ENCODE measurements at places on chromosomes 11 and 22.

GRCh38 chr11:105000797-105001196 lies 22.2 kb downstream of the CASP5 start:
- DNase-seq = no peak

DNA sequence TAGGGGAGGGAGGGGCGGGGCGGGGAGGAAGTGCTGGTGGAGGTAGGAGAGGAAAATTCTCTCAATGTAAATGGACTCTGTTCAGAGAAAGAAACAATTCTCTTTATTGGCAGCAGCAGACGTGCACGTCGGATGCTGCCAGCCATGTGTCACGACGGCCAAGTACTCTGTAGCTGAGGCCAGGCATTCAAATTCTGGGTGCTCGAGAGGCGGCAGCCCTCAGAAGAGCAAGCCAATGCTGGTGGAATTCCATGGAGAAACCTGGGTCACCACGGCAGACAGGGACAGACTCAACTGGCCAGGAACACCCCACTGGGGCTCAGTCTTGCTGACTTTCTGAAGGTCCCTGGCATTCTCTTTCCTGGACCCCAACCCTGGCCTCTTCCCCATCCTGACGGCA lies 90.8 kb downstream of the ABTB2 start:
- no peak for DNase-seq

DNA sequence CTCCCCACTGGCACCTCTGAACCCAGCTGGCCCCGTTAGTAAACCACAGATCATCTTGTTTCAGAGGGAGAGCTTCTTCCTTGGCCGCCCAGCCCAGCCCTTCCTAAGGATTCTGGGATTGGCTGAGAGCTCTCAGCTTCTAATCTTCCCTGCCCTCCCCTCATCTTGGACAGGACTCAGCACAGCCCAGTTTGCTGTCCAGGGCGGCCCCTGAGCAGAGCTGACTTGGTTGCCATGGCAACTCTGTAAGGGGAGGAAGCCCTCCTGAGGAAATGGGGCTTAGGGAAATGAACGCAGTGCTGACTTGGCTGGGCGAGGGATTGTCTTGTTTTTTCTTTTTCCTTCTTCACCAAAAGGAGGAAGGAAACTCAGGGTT lies 4.6 kb downstream of the APOL4 start:
- DNase-seq = no peak

- DNase-seq = no peak
Observed at GRCh38 chr11:73223998-73224730, 6.1 kb downstream of the P2RY2 start.

DNA sequence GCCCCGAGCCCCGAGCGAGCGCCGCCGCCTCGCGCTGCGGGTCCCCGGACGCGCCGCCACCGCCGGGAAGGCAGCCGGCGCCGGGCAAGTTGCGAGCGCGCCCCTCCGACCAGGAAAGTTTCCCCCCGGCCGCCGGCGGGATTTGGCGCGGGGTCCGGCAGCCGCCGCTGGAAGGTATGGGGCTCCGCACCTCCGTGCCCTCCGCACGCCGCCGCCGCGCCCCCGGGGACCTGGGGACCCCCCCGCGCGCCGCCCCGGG lies 281 bp downstream of the TSPAN18 start:
- DNase-seq = no peak

- no peak for DNase-seq
Observed at GRCh38 chr11:64297699-64298358, 2.3 kb upstream of the CATSPERZ start.

- no peak for DNase-seq
Observed at GRCh38 chr11:133497477-133498140, 34.7 kb downstream of the OPCML start.

DNA sequence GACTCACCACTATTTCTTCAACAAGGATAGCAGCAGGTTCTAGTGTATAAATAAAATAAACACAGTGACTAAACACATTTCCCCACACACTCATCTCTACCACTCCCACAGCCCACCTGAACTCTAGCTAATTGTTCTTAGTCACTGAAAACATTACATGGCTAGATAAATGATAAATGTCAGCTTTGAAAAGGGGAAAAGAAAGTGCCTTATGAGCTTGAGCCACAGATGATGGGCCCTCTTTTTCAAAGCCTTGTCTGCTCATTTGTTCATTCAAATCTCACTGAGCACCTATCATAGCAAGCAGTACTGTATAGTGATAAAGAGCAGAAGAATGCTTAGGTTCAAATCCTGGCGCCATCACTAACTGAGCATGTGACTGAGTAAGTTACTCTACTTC lies 58.3 kb downstream of the SIK3 start:
- no peak for DNase-seq

DNA sequence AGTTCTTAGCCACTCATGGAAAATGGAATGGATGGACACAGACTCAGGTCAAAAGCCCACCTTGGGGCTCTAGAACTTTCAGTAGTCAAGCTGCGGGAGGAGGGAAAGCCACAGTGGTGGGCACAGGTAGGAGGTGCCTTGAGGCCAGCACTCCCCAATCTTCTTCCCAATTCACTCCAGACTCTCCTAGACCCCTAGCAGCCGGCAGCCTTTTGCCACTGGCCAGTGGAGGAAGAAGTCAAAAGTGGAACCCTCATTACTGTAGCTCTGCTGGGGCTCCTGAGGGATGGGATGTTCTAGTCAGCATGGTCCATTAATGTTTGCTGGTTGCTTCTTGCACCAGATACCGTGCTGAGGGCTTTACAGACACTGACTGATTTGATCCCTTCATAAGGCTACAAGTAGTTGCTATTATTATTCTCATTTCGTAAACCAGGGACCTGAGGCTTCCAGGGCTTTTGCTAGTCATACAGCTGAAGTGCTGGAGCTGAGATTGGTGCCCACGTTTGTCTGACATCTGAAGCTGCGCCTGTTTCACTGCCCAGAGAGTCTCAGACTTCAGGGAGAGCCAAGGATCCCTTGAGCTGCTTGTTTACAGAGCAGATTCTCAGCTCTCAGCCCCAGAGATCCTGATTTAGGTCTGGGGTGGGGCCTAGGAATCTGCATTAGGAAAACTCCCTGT lies 1.1 kb downstream of the UCP3 start:
- no peak for DNase-seq

- DNase-seq = no peak
Observed at GRCh38 chr11:125108469-125108868, 3.0 kb downstream of the TMEM218 start.

DNA sequence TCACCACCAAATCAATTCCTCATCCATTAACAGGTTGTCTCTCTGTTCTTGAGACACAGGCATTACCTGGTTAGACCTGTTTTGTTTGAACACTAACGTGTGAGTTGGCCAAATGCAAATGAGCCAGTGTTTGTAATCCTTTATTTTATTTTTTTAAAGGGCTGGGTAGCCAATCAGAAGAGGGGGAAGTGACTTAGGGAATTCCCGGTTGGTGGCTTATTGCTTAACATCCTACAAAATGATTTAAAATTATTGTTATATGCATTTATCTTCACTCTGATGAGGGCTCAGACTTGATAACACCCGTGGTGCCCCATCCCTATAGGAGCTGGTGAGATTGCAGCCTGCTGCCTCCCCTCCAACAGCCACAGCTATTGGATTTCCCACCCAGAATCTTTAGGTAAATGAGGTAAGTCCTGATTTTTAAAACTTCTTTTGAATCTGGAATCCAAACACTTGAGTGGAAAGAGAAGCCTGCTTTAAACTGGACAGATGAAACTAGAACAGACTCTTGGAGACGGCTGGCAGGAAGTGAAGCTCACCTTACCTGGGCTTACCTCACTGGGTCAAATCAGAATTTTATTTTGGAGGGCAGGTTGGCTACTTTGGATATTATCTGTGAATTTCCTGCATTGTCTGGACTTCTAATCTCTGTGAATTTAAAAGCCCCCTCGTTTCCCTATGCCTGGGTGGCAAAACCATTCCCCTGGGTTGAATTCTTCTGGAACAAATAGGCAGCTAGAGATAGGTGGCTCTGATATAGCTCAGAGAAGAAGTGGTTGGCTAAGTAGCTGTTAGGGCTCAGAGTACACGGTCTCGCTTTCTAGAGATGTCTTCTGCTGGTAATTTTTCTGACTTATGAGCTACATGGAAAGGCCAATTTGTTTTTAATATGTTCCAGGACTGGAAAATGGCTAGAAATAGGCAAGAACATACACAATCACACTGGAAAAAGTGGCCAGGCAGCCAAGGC lies at the start of gene EHF:
EHF (plus strand) TSS at position 274 of the 973 bp plus-strand sequence. CDS start 21,538 bp downstream, outside the sequence.
- DNase-seq = no peak

DNA sequence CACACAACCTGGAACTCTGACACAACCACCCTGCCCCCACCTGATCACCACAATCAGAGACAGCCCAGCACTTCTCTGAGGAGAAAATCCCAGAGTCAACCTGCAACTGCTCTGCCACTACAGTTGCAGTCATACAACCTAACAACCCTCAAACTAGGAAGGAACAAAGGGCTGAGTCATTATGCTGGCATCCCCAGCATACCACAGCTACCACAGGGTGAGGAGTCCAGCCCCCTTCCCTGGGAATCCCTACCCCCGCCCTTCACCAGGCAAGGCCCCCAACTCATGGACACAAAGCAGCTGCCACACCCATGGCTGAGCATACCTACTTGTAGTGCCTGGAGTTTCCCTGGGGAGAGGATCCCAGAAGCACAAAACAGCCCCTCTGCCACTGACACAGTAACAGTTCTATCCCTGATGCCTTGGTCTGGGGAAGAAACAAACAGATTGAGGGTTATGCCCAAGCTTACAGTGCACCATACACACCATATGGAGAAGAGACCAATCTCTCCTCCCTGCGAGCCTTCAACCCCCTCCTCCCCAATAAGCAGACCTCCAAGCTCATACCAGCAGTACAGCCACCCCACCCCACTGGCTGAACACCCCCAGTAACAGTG lies 68.5 kb upstream of the C11orf58 start:
- peak; percentile 37 for DNase-seq

- no peak for DNase-seq
Observed at GRCh38 chr11:85951428-85952107, 96.4 kb downstream of the CCDC83 start.

GRCh38 chr22:37067428-37067827 lies 15.9 kb downstream of the KCTD17 start:
- DNase-seq = no peak

DNA sequence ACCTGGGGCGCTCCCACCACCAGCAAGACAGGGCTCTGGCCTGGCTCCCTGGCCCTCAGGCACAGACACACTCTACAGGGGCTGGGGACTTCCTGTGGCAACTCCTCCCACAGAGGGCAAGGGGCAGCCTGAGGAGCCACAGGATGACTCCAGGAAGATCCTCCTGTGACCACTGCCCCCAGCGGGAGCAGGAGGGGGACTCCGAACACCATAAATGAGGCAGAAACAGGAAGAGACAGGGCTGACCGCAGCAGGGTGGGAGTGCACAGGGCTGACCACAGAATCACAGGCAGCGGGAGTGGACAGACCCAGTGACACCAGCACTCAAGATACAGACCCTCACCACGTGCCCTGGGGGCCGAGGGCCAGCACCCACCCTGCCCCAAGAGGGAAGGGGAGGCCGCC lies 10.8 kb downstream of the ARAP1 start:
- DNase-seq = no peak

DNA sequence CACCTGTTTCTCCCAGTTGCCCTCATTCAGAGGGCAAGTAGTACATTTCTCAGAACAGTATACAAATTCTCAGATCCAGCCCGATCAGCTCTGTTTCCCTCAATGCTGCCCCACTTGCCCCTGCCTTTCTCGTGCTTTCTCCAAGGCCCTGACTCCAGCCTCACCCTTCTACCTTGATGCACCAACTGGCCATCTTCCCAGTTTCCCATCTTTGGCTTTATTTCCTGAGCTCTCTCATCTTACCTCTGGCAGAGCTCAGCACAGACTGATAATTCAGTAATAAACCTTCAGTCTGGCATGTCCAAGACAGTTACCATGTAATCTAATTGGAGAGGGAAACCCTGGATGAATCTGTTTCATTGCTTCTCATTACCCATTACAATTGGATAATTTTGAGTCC lies 184.5 kb upstream of the ISX start:
- no peak for DNase-seq

DNA sequence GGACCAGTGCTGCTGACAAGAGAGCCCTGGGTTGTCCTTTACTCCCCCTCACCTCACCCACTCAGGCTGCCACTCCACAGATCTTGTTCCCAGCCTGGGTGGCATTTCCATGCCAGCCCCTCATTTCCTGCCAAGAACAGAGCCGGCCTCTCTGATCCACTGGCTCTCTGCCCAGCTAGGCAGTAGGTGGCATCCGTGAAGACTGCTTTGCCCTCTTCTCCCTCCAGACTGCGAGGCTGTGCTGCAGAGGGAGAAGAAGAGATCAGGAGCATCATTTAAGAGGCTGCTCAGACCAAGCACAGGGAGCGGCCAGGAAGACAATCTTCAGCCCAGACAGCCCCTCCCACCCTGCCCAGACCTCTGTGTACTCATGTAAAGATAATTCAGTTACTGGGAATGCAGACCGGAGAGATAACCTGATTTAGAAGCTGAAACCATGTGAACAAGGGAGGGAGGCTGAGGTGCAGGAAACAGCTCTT lies 126.9 kb upstream of the NCAM1 start:
- DNase-seq = no peak

GRCh38 chr11:11594162-11594561 lies 27.6 kb downstream of the GALNT18 start:
- DNase-seq = no peak

DNA sequence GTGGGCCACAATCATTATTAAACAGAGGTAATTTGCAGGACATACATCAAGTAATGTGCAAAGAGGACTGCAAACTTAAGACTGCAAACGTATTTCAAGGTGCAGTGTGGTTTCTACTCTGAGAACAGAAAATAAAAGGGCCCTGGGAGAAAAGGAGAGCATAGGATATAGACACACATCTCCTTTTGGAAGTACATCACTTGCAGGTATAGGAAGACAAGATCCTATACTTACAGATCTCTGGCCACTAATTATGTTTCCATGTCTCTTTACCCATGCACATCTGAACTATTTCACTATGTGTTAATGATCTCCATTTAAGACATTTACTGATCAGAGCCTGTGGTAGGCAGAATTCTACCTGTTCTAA lies 47.7 kb downstream of the PIWIL3 start:
- DNase-seq = no peak

DNA sequence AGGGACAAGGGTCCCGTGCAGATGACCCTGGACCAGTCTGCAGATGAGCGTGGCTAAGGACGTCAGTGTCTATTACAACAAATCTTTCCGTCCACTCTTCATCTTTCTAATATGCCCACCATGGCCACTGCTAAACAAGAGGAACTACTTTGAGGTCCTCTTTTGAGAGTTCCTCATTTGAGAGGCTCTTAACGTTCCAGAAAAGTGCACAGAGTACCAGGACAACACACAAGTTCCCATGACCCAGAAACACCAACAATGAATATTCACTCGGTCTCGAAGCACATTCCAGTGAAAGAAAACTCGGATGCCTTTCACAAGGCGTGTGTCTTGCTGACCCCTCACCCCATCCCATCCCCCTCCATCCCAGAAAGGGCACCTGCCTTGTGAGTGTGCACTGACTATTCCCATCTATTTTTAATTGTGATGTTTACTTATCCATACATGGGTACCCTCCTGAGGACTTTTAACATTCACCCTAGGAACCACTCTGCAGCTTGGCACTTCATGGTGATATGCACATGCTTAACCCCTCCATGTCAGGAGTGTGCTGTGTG lies 157.0 kb downstream of the SHANK2 start:
- DNase-seq = no peak

DNA sequence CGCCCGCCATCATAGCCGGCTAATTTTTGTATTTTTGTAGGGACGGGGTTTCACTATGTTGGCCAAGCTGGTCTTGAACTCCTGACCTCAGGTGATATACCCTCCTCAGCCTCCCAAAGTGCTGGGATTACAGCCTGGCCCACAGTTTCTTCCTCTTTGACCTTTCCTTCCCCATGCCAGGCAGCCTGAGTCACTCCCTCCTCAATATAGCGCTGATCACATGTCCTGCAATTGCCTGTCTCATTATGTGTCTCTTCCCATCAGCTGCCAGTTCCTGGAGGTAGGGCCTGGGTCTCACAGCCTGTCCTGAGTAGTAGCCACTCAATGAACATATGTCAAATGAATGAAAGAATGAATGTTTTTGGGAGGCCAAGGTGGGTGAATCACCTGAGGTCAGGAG lies 43.0 kb upstream of the CCDC134 start:
- DNase-seq = no peak
